ENCODE measurements at places on chromosomes 16 and 17.

- peak; percentile 78 for DNase-seq
Observed at GRCh38 chr17:7436556-7437368, 1.5 kb downstream of the TMEM102 start.

DNA sequence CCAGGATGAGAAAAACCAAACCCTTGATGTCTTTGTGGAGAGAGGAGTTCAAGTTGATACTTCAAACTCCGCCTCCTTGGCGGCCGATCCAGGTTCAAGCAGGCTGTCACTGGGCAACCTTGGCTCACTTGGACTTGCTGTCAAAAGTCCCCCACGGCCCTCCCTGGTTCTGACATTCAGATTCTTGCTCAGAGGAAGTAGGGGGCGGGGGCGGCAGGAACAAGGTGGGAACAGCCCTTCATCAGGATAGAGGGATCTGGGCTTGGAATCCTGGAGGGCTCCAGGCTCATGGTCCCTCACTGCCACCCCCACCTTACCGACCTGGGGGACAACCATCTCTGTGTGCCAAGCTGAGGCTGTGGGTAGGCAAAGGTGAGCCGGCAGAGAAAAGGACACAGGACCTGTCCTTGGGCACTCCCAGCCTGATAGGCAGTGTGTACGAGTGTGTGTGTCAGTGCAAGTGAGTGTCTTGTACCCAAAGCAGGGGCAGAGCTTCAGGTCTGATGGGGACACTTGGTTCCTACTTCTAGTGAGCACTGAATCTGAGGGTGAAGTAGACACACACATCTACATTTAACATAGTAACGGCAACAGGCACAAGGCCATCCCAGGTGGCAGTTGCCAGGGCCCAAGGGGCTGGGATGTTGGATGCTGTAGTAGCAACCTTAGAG lies 6.6 kb upstream of the TSPOAP1 start:
- no peak for DNase-seq

- peak; percentile 55 for DNase-seq
Observed at GRCh38 chr17:32490101-32490482, 3.3 kb downstream of the CDK5R1 start.

DNA sequence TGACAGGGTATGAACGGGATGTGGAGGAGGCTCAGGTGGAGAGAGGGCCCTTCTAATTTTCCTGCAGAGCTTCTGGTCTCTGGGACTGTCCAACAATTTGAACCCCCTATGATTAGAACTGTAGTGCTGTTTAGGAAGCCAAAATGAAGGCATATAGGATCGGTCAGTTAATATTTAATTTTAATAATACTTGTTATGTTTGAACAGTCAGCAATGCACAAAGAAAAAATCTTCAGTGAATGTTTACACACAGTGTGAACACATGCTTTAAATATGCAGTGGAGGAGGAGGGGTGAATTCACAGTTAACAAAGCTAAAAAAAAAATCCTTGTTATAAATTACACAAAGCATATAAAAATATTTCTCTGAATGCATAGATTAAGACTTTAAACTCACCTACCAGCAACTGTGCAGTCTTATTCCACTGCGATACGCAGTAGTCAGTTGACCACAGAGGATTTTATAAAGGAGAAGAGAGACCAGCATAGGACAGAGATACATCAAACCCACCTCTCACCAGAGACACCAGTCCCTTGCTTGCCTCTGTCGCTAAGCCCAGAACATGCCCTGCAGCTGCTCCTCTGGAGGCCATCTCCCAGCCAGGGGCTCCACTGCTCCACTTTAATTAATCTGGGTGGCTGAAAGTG lies 14.6 kb downstream of the ANKRD40 start:
- no peak for DNase-seq

- DNase-seq: peak; percentile 78
Observed at GRCh38 chr16:69396187-69397061, 10.6 kb upstream of the TERF2 start.

- DNase-seq: no peak
Observed at GRCh38 chr17:7439462-7440112, at the start of gene FGF11. Gene FGF11, plus strand, starts transcription at chr17:7439512. Its CDS starts 109 bp downstream, at chr17:7439621.

DNA sequence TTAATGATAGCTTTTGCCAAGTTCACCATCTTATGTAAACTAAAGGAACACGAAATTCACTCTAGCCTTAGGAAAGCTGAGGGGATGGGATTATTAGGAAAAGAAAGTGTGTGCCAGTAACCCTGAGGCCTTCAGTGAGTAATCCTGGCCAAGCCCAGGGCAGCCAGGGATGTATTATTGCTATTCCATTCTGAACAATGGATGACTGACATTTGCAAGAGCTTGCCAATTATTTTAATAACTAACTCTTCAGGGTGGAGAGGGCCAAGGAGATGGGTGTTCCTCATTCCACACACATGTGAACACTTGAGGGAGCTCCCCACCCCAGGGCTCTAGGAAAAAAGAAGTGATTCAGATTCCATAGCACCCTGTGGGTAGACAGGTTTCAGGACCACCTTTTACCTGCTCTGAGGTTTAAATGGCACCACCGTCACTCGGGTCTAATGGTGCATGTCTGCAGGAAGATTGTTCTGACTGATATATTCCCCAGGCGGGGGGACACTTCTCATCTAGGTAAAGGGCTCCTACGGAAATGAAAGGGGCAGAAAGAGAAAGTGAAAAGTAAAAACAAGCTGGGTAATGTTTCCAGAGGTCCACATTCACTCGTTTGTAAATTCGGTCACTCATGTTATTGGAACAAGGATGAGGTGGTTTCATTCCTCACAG lies 41.5 kb downstream of the TK2 start:
- no peak for DNase-seq

DNA sequence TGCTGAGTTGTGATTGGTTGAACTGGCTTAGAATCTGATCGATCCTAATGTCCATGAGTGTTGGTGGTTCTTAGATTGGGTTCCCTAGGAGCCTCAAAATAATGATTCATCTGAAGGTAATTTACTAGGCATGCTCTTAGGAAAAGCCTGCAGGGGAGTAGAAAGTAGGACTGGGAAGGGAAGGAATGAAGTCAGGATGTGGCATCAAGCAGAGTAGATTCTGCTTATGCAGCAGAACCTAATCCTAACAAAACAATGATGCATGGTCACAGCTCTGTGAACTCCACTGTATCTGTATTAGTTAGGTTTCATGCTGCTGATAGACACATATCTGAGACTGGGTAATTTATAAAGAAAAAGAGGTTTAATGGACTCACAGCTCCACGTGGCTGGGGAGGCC lies 132.5 kb downstream of the HS3ST2 start:
- no peak for DNase-seq

DNA sequence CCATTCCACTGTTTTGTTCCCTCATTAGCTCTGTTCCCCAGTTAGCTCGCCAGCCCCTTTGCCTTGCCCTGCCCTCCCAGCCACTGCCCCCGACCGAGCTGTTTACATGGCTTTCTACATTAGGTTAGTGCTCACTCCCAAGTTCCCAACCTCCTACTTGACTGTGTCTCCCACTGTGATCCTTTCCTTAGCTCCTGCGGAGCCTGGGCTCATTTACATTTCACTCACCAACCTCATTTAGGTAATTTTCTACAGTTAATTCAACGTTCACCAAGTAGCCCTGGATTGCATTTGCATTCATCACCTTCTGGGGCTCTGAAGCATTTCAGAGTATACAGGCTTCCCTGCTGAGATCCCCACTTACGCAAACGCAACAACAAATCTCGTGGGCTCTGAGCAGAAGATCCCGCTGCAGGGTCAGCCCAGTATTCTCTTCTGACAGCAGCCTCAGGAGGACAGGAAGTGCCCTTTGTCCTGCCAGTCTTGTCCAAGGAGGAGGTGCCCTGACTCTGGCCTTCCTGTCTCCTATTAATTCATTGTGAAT lies 325.8 kb upstream of the CCL2 start:
- no peak for DNase-seq

DNA sequence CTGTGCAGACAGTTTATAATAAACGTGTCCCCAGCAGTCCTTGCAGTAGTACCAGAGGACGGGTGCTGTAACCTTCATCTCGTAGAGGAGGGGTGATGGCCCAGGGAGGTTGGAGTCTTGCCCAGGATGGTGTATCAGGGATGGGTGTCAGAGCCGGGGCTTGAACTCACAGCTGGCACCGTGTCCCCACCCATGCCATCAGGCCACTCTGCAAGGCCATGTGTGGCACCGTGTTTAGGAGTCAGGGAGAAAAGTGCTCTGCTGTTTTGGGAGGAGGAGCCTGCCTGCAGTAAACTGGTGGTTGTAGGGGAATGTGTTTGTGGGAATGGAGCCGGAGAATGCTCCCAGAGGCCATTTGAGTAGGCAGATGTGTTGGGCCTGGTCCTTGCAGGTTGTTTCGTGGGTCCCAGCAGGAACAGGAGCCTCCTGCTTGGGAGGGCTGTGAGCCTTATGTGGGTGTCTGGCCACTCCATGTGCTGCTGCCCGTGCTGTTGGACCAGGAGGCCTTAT lies 1.7 kb downstream of the ADORA2B start:
- DNase-seq: no peak

- no peak for DNase-seq
Observed at GRCh38 chr16:89633064-89633631, 19.7 kb downstream of the DPEP1 start.

DNA sequence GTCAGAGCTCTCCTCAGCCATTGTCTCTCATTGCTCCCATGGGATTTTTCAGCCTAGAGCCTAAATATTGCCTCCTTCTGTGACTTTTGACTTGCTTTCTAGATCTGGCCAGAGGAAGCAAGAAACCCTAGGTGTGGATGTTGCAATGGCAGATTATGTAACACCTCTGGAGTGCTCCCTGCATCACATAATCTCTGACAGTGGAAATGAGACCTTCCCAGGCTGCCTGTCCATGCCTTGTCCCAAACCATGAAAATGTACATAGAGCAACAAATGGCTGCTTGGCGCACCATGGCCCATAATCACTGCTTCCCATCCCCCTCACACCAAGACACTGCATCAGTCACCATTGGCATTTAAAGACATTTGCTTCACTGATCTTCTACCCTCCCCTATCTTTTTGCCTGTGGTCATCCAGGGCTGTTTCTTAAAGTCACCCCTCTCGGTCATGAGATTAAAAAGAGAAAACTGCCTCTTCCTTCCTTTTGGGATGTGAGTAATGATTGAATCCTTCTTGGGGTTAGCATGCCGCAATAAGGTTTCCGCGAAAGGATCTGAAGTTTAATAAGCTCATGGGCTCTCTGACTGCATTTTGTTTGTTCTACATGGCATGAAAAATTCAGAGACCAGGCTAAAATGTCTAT lies 34.2 kb upstream of the CCL2 start:
- DNase-seq: no peak

GRCh38 chr17:68344701-68345136 lies 53.4 kb downstream of the ARSG start:
- DNase-seq: no peak

DNA sequence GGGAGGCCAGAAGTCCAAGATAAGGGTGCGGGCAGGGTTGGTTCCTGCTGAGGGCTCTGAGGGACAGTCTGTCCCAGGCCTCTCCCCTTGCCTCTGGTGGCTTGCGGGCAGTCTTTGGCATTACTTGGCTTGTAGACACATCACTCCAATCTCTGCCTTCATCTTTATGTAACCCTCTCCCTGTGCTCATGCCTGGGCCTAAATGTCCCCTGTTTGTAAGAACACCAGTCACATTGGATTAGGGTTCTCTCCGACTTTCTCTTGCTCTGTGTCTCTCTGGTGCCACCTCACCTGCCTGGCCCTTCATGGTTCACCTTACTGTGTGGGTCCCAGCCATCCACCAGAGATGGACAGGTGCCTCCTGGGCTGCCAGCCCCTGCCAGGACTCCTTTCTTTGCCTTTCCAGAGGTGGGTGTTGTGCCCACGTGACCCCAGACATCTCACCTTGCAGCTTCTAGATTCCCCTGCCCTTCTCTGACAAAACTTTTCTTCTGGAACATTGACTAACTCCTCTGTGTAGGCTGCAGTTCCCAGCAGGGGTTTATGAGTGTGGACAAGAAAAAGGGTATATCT lies 205.8 kb downstream of the MSI2 start:
- no peak for DNase-seq

DNA sequence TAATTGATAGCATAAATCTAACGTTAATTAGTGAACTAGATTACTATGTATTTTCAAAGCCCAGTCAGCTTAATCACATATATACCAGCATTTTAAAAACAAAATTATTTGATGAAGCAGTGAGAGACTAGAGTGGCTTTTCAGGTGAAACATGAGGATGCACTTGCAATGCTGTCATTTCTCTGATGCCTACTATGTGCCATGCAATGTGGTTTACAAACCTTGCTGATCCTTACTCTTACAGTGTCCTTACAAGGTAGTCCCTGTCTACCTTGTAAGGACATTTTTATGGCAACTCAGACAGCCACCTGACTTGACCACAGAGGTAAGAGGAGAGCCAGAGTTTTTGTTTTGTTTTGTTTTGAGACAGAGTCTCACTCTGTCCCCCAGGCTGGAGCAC lies 42.7 kb downstream of the CYB5B start:
- no peak for DNase-seq

DNA sequence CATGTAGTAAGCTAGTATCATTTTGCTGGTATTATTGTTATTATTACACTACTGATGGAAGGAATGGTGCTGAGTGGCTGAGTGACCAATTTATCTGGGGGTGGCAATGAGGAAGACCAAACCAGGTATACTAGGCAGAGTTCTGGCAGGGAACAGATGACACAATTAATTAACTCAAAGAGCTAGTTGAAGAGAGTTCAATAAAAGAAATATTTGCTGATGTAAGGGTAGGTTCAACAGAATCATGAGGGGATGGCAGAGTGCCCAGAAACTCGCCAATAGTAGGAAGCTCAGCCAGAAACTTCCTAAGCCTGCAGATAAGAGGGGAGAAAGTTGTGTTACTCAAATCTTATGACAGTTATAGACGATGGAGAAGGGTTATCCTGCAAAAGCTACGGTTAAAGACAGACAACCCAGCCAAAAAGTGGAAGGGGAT lies 352.5 kb downstream of the KCNJ2 start:
- no peak for DNase-seq

DNA sequence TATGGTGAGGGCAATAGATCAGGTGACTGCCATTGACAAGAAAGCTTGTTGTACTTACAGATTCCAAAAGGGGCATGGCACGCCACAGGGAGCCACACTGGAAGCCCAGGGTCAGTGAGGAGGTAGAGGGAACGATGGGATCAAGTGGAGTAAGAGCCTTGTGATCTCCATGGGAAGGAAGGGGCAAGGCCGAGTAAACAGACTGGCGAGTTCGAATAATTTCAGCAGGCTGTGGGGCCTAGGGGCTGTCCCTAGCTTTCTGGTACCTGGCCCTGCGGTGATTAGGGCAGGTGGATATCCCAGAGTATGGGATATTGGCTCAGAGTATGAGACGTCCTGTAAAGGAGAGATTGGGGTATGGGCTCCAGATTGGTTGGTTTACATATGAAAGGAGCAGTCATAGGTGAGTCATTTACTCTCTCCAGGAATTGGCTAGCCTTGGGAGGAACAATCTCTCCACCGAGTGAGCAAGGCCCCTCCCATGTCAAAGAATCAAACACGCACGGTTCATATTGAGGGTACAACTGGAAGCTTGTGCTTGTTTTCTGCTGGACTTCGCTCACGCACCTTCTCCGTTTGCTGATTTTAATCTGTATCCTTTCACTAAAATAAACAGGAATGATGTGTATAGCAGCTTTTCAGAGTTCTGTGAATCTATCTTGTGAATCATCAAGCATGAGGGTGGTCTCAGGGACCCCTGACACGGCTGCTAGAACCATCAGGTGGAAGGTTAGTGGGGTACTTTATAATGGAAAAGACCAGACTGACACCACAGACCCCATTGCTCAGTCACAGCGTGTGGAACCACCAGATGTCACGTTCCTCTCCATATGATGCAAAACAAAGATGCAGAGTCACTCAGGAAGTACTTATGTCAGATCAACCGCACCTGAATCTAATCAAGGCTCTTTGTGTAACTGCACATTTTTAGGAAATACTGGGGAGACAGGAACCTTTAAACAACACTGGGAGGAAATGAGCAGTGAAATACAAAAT lies 27.9 kb downstream of the GABARAPL2 start:
- peak; percentile 43 for DNase-seq

GRCh38 chr16:57372372-57373116 lies at the start of gene CX3CL1:
Gene CX3CL1, plus strand, starts transcription at chr16:57372490. Its CDS starts 79 bp downstream, at chr16:57372569.
- peak; percentile 15 for DNase-seq
